ENCODE measurements at places on chromosomes 12 and 14. TPM values are rescaled to one million over a fixed set of nuclear protein-coding genes. Genes with fewer than 3 reads are reported as not detected.

The C12orf42 gene
- not detected for total RNA-seq

GRCh38 chr14:95310635-95311380, 8.9 kb downstream of the CLMN start:
- DNase-seq: no peak

GRCh38 chr14:51507511-51507905, 144.2 kb upstream of the FRMD6 start:
- no peak for DNase-seq

The KRT74 gene
- total RNA-seq: not detected

DNA sequence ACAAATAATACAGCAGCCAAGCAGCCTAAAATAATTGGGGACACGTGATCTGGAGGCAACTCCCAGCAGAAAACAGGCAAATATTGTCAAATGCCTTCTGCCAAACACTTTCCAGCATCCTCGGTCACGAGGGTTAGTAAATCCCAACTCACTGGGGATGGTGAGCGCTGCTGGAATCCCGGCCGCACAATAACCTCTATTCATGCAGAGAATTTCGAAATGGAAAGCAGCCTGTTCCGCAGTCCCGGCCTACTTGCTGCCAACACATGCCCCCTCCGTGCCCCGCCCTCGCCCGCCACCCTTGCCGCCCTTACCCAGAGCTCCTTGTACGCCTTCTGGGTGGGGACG, 62.2 kb downstream of the RFX4 start:
- DNase-seq: peak; percentile 26

The IRAK3 gene
- 6.5 TPM for total RNA-seq

DNA sequence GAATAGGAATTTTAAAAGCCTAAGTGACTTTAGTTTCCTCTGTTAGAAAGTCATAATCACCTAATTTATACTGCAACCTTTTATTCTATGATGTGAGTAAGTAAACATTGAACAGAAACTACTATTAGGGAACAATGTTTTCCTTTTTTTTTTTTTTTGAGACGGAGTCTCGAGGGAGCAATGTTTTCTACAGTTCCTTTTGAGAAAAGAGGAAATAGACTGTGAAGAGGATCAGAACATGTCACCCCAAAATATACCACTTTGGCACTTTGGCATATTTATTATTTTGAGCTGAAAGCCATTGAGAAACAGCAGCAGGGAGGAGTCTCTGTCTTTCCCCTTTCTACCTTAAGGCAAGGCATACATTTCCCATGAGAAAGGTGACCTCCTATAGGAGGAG, 162.7 kb upstream of the CNOT2 start:
- DNase-seq: no peak
